AG09319 (cell line): ENCODE measurements at places on chromosomes 3 and 15.

- no peak for DNase-seq
Observed at GRCh38 chr3:165440380-165440779, 244.2 kb upstream of the SLITRK3 start.

GRCh38 chr3:89912031-89912430, 804.6 kb downstream of the EPHA3 start:
- no peak for DNase-seq

DNA sequence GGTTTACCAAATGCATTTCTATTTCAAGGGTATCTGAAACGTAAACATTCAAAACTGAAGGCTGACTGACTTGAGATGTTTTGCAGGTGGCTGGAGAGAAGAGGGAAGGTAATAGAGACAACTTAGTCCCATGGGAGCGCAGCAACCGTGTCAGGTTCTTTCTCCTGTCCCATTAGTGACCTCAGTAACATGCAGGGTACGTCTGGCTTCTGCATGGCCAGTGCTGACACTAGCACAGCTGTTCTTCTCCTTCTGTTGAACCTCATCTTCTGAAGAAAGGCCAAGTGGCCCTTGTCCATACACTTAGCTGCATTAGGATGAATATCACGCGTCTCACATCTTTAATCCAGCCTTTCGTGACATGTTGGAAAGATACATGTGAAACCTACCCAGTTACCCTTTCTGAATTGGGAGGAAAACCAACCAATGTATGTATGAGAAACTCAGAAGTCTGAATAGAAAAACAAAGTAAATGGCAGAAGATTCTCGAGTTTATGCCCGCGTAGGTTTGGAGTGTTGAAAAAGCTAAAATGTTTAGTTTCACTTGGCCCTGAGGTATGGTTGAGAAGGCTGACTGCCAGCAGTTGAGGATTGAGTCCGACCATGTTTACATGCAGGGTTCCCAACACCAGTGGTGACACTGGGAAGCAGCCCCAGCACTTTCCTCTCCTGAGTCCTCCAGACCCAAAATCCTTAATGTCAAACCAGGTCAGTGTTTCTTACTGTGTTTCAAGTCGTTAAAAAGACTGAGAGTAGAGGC, 10.3 kb downstream of the NCBP2 start:
- DNase-seq = no peak

DNA sequence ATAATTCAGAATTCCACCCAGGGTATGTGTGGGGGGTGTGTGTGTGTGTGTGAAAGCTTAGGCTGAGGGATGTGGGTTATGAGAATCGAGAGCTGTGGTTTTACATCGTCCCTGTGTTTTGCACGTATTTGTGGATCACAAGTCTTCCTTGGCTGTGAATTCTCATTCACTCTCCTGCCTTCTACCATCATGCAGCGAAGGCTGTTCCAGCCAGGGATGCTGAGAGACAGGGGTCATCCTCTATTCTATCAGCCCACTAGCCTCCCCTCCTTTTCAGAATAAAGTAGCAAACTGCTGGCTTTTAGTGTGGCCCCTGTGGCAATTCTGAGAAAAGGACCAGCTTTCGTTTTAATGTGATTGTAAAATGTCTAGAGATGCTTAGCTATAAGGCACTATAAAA, 460.6 kb upstream of the NR2F2 start:
- no peak for DNase-seq

DNA sequence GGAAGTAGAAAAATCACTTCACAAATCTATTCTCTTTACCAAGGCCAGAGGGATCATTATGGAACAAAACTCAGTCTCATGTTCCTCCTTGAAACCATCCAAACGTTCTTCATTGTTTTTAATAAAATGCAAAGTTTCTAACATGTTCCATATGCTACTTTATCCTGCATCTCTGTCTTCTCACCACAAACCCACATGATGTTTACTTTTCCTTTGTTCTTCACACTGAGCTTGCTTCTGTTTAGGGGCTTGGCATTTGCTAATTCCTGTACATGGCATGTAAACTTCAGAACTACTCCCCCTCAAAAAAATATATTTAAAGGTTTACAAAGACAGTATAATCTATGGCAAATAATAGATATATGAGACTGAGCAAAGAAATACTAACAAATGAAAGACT, 651.4 kb downstream of the OTOL1 start:
- no peak for DNase-seq

DNA sequence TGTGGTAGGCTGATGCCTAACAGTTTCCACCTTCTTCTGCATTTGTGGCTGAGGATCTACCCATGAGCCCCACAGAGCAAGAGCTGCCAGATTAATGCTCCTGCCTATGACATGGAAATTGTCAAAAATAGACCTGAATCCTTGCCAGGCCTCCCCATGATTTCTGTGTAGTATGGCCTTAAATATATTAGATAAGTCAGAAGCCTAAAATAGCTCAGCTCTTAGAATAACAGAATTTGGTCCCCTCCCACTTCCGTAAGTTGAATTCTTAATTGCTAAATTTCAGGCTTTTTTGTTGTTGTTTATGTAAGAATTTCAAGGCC, 129.0 kb downstream of the SERPINI1 start:
- DNase-seq = no peak

DNA sequence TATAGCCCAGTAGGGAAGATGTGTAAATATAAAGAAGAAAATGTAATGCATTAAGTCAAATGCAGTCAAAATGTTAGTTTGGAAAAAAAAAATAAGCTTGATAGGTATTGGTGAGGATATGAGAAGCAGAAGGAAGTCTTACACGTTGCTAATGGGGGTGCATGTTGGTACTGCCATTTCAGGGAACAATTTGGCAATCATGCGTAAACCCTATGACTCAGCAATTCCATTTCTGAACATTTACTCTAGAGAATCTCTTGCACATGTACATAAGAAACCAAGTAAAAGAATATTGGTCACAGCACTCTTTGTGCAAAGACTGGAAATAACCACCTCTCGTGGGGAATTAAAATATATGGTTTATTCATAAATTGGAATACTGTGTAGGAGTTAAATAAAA, 35.5 kb upstream of the TIMP4 start:
- DNase-seq = peak; percentile 61

DNA sequence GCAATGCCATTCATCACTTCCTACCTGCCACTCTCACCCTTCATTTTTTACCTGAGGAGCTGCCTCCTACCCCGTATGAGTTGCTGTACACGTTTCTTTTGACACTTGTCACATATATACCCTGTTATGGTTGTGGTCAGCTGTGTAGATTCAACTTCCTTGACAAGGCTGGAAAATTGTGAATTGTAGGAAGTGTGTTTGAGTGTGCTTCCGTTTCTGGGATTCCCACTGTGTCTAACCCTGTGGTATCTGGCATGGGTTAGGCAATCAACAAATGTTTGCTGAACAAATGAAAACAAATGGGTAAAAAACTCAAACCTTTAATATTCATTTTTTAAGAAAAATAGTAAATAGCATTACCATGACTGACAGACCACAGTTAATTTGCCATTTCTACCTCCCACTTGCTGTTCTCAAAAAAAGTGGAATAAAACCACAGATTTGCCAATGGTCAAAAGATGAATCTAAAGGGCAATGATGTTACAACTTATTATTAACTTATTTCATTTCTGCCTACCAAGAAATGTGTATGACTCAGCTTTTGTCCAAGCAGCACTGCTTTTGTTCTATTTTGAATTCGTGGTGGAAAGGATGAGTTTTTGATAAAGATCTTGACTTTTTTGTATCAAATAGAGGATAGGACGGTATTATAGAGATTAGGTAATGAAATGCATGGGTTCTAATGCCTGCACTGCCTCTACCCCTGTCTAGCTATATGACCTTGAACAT, 404.6 kb downstream of the LPP start:
- no peak for DNase-seq

DNA sequence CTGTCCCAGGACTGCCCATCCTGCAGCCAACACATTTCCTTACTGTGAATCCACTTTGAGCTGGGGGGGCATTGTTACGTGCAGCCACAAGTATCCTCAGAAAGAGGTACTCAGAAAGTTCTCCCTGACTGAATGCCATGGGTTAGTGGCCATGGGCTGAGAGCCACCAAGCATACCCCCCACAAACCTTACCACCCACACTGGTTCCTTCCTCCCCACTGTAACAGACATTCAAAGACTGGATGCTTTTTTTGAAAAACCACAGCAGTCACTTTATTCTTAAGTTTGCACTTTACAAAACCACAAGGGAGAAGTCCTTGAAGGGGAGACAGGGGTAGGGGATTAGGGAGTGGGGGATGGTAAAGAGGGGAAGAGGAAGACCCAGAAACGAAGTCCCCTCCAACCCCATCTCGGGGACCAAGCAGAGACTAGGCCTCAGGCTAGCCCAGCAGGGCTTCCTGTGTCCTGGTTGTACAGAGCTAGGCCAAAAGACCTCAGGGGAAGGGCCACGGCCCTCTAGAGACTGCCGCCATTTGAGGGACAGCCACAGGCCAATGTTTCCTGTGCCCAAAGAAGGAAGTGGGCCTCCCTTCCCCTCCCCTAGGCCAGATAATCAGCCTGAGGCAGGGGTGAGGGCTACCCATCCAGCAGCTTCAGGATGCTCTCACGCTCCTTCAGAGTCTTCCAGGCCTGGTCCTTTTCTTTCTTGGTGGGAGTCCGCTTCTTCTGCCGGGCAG, 10.1 kb upstream of the CAMK1 start:
- DNase-seq = no peak

- no peak for DNase-seq
Observed at GRCh38 chr3:21433751-21434150, 317.3 kb downstream of the ZNF385D start.

DNA sequence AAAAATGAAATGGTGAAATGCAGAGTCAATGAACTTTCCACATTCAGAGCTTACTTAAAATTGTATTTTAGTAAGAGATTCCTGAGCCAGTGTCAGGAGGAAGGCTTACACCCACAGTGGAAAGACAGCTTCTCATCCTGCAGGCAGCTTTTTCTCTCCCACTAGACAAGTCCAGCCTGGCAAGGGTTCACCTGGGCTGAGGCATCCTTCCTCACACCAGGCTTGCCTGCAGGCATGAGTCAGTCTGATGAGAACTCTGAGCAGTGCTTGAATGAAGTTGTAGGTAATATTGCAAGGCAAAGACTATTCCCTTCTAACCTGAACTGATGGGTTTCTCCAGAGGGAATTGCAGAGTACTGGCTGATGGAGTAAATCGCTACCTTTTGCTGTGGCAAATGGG, 3.1 kb downstream of the CCR4 start:
- no peak for DNase-seq

- DNase-seq = no peak
Observed at GRCh38 chr15:25244731-25245585, 193.9 kb downstream of the UBE3A start.

DNA sequence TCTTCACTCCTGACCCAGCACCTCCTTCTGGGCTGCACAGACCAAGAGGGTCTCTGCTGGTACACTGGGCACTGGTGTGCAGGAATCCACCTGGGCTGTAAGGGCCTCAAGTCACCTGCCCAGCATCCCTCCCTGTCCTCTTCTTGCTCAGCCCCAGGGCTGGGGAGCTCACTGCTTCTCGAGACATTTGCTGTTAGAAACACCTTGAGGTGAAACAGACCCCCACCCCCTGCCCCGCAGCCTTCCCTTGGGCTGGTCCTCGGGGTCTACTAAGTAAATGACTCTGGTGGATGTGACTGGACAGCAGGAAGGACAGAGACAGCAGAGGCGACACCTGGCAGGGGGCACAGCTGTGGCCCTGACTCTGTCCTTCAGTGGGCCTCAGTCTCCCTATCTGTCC, 29.1 kb downstream of the LOXL1 start:
- no peak for DNase-seq

GRCh38 chr3:194906970-194907629, 221.4 kb downstream of the FAM43A start:
- DNase-seq = no peak

GRCh38 chr15:75235051-75235673, 23.0 kb upstream of the GOLGA6C start:
- no peak for DNase-seq

DNA sequence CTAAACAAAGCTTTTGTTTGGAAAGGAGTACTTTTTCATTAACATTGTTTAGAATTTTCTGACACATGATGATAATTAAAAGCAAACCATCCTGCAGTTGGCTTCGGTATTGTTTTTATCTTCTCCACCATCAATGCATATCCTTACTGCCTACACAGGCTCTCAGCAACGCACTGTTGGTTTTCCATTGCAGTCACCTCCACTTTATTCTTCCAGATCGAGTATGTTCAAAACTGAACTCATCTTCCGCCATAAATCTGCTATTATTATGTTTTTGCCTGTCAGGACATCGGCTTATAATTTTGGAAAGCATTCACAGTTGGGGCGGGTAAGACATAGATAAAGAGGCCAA, 589 bp upstream of the SENP5 start:
- DNase-seq = no peak

DNA sequence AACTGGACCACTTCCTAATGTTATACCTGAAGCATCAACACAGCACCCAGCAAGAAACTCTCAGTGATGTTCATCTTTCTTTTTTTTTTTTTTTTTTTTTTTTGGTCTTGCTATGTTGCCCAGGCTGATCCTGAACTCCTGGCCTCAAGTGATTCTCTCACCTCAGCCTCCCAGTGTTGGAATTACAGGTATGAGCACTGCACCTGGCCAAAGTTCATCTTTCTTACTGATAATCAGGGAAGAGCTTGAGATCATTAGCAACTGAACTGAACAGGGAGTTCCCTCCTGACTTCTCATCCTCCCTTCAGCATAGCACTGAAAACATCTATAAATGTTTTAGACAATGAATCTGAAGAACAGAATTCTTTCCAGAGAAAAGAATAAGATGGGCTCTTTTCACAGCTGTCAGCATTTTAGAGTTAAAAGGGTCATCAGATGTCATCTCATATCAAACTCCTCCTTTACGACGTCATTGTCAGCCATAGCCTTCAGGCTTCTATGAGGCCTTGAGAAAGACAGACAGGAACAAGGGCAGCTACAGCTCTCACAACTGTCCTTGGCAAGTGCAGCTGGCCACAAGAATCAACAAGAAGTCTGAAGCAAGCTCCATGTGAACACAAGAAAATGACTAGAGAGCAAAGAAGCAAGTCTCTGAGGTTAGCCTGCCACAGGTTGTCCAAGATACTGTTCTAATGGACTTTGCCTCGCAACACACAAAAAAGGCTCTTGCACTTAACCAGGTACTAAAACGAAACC, 33.8 kb downstream of the SCAP start:
- DNase-seq = no peak

GRCh38 chr3:62128051-62128450, 245.3 kb downstream of the FEZF2 start:
- DNase-seq = no peak

- no peak for DNase-seq
Observed at GRCh38 chr15:99143242-99143641, 38.4 kb downstream of the SYNM start.

GRCh38 chr3:108091498-108092250, 843 bp upstream of the CD47 start:
- DNase-seq = no peak

DNA sequence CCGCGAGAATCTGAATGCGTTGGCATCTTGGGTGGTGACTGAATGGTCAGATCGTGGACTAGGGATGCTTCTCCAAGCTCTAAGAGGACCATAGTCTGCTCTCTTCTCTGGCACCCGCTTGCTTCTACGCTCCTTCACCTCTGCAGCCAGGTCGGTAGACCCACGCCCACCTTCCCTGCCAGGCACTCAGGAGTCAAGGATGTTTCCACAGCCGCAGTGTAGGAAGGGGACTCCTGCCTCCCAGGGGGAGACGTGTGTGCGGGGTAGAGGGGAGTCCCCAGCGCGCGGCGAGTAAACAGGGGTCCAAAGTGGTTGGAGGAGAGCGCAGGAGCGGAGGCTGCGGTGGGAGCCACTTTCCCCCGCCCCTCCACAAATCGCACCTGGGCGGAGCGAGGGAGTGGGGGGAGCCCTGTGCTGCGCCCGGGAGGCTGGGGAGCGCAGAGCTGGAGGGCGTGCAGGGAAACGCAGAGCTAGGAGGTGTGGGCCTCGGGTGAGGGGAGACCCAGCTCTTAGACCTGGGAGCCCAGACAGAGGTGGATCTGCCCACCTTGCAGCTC, 1.7 kb downstream of the LRRC3B start:
- no peak for DNase-seq
